ENCODE measurements at places on chromosomes 1 and 21.
A peak's percentile ranks its signal among the peaks of the same experiment; 100 is the strongest.

GRCh38 chr1:82337635-82338034, 536.9 kb downstream of the ADGRL2 start:
- DNase-seq = no peak

DNA sequence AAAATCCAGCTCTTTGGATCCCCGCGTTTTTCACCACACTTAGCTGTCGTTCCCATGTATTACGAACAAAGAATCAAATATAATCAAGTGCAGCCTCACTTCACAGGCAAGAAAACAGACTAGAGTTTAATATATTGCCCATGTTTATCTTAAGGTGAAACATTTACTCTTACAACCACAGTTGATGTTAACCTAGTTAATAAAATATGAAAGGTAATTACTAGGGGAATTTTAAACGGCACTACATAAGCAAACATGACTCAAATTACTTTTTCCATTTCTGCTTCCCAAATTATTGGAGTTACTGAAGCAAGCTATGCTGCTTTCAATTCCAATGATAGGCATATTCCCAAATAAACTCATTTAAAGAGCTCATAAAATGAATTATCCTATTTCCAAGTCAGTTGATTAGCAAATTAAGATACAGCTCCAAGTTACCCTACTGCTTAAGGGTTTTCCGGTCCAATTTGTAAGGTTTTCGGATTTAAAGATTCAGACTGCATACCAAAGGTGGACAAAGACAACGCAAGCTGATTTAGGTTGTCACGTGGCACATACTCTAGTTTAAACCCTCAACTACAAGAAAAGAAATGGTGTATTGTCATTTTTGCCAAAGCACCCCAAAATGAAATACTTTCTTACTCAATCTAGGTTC, 5.9 kb downstream of the COX20 start:
- DNase-seq = no peak

GRCh38 chr1:25690396-25690956, 73.9 kb downstream of the MAN1C1 start:
- no peak for DNase-seq

DNA sequence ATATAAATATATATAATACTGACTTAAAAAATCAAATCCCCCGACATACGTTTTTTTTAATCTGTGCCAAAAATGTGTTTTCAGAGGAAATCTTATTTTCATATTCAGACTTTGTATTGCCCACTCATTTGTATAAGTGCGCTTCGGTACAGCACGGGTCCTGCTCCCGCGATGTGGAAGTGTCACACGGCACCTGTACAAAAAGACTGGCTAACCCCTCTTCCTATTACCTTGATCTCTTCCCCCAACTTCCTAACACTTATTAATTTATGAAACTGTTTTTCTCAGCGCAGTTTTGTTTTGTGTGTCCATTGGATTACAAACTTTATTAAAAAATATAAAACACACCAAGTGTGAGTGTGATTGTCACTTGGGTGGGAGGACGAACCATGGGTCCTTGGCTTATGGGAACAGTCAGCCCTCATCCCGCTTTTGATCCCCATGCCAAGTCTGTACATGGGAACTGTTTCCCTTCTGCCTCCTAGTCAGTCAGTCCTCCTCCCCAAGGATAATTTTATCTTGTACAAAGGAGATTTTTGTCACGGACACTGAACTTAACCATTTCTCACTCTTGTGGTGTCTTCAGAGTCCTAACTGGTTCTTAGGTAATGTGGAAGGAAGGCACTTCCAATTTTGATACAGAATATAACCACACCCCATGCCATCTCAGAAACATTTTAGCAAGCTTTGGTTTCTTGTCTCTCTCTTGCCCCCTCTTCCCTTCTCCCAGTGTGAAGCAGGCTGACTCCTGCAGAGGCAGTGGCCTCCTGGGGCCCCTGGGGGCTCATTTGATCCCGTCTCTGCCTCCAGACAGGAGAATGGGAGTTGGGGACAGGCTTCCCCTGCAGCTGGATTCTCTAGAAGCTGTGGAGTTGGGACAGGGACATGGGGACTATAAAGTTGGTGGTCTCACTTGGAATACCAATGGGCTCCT, 35.5 kb downstream of the ZBTB17 start:
- DNase-seq = no peak

DNA sequence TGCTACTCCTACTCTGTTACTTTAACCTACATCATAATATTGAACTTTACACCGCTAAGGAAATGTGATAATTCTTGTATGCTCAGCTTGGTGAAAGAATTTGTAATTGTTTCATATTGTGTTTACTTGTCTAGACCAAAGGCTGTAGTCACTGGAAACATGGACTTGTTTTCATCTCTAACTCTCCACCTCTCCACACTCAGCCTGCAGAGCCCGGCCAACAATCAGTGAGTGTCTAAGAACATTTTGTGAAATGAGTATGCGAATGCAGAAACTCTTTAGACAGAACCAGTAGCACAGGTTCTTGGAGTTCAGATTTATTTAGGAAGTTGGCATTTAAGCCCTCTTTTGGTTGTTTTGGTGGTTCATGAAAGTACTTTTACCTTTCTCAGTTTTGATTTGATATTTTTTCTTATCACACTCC, 3.2 kb upstream of the RWDD3 start:
- no peak for DNase-seq

- no peak for DNase-seq
Observed at GRCh38 chr1:151997284-151997570, 3.6 kb upstream of the S100A10 start.

GRCh38 chr1:27435566-27436203, 43.3 kb downstream of the GPR3 start:
- no peak for DNase-seq

GRCh38 chr1:5949085-5949760, 43.0 kb downstream of the NPHP4 start:
- no peak for DNase-seq

- no peak for DNase-seq
Observed at GRCh38 chr1:53469373-53469772, 10.2 kb downstream of the DMRTB1 start.

DNA sequence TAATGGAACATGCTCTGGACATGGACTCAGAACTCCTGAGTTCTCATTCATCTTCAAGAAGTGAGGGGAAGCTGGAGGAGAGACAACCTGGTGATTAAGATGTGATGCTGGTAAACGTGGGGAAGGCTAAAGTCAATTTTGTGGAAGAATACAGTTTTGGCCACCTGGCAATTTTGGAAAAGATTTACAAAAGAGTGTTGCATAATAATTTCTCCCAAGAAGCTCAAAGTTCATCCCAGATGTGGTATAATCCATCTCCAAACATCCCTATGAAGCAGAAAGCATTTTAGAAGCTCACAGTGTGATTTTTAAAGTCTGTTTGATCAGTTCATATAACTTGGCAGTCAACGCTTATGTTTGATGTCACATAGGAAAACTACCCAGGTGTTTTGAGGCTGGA, 208.7 kb downstream of the LMX1A start:
- no peak for DNase-seq

DNA sequence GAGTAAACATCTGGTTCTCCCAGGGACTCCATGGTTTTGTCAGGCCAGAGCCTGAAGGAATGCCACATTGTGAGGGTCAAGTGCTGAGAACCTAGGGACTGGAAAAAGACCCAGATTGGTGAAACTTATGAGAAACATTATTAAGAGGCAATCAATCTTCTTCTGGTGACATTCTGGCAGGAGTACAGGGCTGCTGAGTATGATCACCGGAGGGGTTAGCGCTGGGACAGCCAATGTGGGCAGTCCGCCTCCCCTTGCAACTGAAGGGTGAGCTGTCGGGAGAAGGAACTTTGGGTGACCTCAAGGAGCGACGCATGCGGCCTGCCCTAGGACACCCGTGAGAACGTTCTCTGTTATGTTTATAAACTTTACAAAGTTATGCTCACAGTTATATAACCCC, 429.0 kb downstream of the LMO4 start:
- no peak for DNase-seq

DNA sequence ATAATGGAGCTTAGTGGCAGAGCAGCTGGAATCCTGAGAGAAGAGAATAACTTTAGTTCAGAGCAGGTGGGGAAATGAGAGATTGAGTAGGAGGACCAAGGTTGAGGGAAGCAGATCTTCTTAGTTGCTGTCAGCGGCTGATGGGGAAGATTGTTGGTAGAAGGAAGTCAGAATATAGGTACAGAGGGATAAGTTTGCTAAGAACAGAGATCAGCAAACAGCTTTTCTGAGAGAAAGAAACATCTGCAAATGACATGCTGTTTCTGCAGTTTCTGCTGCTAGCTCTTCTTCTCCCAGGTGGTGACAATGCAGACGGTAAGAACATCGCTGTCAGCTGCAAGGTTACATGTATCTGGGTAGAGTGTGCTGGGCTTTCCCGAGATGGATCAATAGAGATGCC, at the start of gene CD1C:
TSS of gene CD1C (plus strand) at position 113 of the 400 bp plus-strand sequence. CDS start at position 255, 142 bp downstream.
- no peak for DNase-seq

DNA sequence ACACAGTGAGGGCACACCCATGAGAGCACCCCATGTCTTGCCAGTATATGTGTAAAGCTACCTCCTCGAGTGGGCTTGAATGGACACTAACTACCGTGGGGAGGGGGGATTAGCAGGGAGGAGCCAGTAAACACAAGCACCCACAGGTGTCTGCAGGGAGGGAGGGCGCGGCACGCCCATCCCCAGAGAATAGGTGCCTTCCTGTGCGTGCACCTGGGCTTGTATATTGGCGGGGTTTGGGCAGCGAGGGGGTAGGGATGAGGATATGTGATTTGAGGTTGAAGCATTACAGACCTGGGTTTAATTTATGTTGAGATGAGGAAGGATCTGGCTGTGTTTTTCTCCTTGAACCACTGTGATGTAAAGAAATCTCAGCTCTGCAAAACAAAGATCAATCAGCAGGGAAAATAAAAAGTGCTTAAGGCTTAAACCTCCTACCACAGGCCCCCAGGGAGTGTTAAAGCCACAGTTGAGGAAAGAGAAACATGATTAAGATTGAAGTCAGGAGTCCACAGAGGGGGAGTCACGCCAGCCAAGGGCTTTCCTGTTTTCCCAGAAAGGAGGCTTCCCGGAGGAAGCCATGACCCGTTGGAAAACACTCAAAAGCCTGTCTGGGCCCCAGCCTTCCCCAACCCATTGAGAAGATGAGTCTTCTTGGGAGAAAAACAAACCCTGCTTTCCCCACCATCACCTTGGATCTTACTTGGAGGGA, 80.0 kb downstream of the CAMK2N1 start:
- DNase-seq = peak; percentile 97

- no peak for DNase-seq
Observed at GRCh38 chr1:17004466-17005364, 7.0 kb downstream of the ATP13A2 start.

GRCh38 chr1:110498270-110498669, 20.7 kb downstream of the KCNA10 start:
- no peak for DNase-seq

Measured in fibroblast of skin of right quadriceps (primary cell).